ENCODE measurements at places on chromosomes 12 and 14. TPM values are rescaled to one million over a fixed set of nuclear protein-coding genes. Genes with fewer than 3 reads are reported as not detected.

GRCh38 chr12:123022846-123023245 lies 42.4 kb downstream of the ARL6IP4 start:
- no peak for DNase-seq

DNA sequence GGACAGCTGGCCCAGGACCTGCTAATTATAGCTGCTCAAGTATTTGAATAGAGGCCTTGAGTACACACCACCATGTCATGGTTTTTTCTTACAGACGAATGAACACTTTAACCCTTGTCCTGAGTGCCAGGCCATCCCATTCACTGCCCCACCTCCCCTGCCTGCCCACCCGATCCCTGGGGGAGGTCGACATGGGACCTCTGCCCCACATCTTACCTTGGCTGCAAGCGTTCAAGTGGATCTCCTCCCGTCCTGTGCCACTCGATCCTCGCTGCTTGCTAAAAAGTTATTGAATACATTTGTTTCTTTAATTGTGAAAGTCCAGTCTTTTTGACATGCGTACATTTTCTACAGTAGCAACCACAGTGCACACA lies 10.3 kb downstream of the RTL1 start:
- DNase-seq: no peak

GRCh38 chr14:68834816-68835215 lies 41.9 kb upstream of the ZFP36L1 start:
- no peak for DNase-seq

DNA sequence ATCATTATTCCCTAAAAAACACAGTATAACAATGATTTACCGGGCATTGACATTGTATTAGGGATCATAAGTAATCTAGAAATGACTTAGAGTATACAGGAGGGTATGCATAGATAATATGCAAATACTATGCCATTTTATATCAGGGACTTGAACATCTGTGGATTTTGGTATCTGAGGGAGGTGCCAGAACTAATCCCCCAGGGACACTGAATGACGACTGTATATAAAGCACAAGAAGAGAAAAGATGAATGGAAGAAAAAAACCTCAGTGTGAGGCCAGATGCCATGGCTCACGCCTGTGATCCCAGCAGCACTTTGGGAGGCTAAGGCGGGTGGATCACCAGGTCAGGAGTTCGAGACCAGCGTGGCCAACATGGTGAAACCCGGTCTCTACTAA lies 25.5 kb upstream of the COX6A1 start:
- DNase-seq: no peak

DNA sequence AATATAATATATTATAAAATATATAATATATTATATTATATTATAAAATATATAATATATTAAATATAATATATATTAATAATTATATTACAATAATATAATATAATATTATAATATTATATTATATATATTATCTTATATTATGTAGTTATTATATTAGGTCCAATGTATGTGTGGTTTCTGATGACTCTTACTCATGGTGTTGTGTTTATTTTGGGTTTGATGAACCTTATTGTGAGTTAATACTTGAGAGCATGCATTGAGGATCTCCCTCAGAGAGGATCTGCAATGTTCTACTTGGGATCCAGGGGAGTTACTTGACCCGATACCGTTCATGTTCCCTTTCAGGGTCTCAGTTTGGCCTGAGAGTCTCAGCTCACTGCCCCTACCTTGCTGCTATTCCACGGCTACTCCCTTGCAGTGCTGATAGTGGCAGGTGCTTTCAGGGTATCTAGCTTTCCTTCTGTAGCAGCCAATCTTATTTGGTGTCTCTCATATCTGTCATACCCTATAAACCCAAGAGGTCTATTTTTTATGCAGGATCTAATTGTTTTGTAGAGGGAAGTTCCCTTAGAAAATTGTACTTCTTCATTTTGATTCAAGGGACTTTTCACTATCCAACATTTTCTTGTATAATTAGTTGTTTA lies 89.1 kb upstream of the ZDHHC17 start:
- no peak for DNase-seq

DNA sequence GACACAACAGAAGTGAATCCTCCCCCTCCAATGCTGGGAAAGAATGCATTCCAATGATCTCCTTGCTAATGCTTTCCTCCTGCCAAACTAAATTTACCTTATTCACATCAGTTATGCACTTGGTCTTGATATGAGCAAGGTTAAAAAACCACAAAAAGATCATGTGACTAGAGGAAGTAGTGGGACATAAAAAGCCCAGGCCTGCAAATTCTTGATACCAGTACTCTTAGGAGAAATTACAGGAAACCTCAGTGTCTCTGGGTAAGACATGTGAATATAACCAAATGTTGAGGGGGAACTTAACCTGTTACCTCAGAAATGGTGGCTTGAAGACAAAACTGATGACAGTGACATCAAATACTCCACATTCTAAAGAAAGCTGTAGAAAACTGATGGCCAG lies 427.1 kb downstream of the RPS29 start:
- no peak for DNase-seq

- DNase-seq: no peak
Measured at GRCh38 chr14:73386342-73386741, 72.0 kb downstream of the NUMB start.

DNA sequence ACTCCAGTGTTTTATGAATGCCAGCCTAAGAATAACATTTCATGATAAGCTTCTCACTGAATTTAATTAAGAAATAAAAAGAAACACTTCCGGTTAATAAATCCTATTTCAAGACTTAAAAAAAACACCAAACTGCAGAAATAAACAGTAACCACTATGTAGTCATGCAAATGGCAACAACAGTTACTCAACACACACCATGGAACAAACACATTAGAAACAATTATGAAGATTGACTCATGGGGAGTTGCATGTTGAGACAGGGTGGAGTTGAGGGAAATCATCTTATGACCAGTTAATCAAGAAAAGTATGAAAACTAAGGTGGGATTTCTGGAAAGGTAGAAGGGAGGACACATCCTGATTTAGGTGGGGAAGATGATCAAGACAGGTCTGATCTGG lies 52.7 kb downstream of the PLBD1 start:
- no peak for DNase-seq

GRCh38 chr12:12736759-12737676 lies 19.9 kb downstream of the CDKN1B start:
- no peak for DNase-seq

GRCh38 chr14:24297190-24297964 lies 2.2 kb downstream of the DHRS1 start:
- DNase-seq: no peak

DNA sequence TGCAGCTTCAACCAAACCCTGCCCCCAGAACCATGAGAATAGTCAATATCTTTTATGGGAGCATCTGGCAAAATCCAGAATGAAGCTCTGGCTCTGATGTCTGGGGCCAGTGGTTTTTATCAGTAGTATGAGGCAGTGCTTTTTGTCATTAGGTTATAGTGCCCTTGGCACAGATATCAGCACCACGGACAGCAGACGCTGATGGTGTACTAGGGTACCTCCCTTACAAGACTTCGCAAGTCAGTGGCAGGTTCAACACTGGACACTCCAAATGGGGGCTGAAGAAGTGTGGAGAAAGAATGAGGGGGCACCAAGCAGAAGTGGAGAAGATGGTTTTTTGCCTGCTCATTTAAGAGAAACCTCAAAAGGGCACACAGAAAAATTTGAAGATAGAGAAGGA lies 68.2 kb upstream of the E2F7 start:
- DNase-seq: no peak

OLR1 gene
- 0.12 TPM for total RNA-seq

C12orf56 gene
- not detected for total RNA-seq

STON2 gene
- 4.1 TPM for total RNA-seq

PLEKHD1 gene
- 1.2 TPM for total RNA-seq

SLC7A7 gene
- 0.27 TPM for total RNA-seq

All from HCT116 (cell line).